Activated naive CD4-positive, alpha-beta T cell treated with Interleukin-2 at 50 U/mL for 16 hours (primary cell): ENCODE measurements at places on chromosomes 7 and 10.

DNA sequence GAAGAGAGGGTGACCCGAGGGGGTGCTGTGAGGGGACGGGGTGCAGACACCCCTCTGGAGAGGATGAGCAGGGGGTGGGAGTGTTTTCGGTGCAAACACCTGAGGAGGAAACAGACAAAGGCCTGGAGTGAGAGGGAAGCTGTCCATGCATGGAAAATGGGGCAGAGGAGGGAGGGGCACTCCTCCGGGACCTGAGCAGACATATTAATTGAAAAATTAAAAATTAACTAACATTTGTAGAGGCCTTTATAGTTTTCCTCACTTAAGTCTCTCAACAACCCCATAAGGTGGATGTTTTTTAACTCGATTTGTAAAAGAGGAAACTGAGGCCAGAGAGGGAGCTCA, 1.2 kb downstream of the VPS37D start:
- DNase-seq, result no peak

- no peak for DNase-seq
Observed at GRCh38 chr7:28551331-28551730, 139.0 kb downstream of the CREB5 start.

DNA sequence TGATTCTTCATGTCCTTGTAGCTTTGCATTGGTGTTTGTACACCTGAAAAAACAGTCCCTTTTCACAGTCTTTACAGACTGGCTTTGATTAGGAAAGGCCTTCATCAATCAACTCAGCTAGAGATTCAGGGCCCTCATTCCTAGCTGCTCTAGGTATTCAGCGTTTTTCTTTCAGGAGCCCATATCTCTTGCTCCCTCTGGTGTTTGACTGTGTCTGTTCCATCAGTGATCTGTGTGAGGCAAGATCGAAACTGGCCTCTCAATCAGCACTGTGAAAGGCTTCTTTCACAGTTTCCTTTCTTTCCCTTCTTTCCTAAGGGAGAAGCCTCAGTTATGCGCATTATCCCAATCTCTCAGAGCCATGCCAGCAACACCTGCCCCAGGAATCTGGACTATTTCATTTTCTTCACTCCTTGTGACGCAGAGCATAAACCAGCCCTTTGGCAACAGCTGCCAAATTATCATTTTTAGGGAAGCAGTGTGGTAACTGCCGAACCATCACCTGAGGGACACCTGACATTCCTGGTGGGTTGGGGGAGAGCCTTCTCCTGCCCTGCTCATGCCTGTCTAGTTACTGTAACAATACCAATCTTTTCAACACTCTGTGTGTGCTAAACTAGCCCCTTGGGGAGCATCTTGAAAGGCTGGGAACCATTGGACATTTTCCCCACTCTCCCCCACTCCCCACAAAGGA, 75.7 kb upstream of the CCDC71L start:
- peak; percentile 46 for DNase-seq

- DNase-seq, result no peak
Observed at GRCh38 chr7:46360296-46360695, 439.2 kb upstream of the IGFBP3 start.

- DNase-seq, result no peak
Observed at GRCh38 chr7:26880852-26881251, 16.5 kb upstream of the SKAP2 start.

DNA sequence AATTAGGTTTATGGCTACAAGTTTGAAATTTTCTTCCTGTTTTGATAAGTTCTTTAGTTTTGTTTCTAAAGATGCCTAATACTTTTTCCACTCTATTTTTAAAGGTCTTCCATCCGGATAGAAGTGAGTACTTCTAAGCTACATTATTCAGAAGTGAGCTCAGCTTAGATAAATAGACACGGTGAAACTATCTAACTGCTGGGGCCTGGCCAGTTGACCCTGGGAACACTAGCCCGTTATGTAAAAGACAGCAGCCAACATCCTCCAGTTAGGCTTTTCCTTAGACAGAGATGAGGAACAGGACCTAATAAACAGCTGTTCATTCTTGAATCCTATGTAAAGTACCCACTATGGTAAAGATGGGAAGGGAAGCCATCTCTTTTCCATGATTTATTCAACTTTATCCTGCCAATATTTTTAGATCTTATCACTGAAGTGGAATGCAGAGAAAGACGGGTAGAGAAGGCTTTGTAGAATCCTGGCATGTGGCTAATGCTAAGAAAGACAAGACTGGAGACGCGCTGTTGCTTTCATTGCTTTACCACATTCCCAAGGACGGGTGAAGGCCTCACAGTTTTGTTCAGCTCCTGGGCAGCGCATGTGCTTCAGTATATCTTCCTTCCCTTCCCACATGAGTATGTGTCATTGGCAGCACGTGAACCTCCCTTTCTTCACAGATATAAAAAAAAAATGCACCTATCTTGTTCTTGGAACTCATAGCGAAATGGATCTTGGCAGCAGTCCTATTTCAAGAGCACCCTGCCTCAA, 340.0 kb upstream of the MEOX2 start:
- no peak for DNase-seq

GRCh38 chr7:51187941-51188340, 128.7 kb downstream of the COBL start:
- DNase-seq, result no peak

GRCh38 chr7:1232623-1233332, at the start of gene UNCX:
UNCX (plus strand) TSS chr7:1232872; CDS start chr7:1233018, 146 bp downstream.
- no peak for DNase-seq

- DNase-seq, result no peak
Observed at GRCh38 chr10:96402417-96403305, 43.9 kb upstream of the OPALIN start.

GRCh38 chr10:76727038-76727437, 910.6 kb downstream of the KCNMA1 start:
- DNase-seq, result no peak

DNA sequence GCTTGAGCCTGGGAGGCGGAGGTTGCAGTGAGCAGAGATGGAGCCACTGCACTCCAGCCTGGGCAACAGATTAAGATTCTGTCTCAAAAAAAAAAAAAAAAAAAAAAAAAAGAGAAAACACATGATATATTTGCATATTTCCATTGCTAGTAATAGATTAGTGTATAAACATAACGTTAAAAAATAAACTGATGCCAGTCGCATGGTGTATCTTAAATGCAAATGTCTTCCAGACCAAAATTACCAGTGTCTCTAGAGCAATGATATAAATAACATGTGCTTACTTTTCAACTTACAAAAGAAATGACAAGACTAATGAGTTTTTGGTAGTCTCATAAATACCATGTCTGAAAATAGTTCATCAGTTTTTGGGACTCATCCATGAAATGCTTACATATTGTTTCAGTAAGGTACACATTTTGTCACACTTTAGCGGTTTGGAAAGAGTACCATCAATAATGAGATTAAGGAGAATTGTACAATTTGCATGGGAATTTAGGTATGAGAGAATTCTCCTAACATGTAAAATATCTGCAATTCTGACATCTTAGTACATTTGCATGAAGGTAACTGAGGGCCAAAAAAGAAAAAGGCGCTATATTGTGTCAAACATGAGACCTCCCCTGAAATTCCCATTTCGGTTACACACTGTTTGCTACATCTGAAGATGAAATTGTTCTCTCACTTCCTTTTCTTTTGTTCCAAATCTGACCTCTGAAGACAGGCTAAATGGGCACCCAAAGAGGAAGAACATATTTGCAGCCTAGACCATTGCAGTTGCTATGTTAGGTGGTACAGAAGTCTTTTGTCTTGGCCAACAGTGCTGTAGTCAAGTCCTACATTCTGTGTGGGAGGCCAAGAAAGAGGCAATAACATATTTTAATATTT, 51.5 kb upstream of the PIP4K2A start:
- DNase-seq, result no peak

GRCh38 chr7:44098092-44099068, 5.8 kb upstream of the AEBP1 start:
- no peak for DNase-seq

- DNase-seq, result no peak
Observed at GRCh38 chr10:97500297-97500575, 1.5 kb downstream of the UBTD1 start.

GRCh38 chr7:75814407-75814947, 871 bp upstream of the CCL24 start:
- no peak for DNase-seq

DNA sequence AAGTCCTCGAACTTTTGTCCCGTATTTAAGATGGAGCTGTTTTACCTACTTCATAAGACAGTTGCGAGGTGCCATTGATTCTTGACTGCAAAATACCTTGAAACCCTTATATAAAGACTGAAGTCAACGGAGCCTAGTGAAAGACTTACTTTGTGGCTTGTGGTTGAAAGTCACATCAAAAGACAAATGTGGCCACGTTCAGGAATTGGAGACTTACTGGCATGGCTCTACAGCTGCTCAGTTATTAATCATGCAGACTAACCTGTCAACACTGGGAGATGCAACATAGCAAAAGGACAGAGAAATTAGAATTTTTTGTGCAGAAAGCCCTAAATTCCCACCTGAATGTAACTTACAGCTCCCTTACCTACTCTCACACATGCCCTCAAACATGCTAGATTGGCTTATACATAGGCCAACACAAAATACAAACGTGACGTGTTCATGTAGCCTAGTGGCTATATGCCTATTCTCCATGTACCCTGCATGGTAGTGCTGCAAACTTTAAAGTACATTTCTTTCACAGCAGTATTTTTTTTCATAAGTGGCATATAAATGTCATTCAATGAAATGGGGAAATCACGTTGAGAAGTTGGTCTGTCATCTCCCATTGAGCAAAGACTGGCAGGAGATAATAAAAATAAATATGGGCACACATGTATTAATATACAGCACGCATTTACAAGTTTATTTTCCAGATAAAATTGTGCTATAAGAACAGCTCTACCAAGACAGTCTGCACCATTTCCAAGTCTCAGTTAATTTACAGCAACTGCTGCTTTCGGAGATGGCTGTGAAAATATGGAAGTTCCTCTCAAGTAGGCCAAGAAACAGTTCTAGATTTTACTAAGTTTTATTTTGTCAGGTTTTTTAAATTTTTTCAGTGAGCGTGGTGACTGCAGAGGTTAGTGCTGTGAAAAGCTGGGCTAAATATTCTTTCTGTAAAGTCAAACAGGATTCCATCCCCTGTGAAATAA, 170.4 kb upstream of the C7orf33 start:
- no peak for DNase-seq

DNA sequence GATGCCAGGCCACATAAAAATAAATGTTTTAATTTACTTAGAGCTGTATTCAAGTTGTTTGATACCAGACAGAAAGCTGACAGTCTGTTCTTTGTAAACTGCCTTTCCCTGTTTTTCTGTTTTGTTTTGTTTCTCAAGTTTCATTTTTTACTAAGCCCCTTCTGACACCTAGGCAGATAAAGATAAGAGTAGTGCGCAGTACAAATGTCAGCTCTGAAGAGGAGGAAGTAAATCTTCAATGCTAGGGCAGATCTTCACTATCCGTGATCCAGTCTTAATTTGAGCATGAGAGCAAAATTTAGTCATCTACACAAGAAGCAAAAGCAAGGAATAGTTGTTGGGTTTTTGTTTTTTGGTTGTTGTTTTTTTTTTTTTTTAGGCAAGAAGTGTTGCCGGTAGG, 27.3 kb downstream of the MTURN start:
- no peak for DNase-seq

DNA sequence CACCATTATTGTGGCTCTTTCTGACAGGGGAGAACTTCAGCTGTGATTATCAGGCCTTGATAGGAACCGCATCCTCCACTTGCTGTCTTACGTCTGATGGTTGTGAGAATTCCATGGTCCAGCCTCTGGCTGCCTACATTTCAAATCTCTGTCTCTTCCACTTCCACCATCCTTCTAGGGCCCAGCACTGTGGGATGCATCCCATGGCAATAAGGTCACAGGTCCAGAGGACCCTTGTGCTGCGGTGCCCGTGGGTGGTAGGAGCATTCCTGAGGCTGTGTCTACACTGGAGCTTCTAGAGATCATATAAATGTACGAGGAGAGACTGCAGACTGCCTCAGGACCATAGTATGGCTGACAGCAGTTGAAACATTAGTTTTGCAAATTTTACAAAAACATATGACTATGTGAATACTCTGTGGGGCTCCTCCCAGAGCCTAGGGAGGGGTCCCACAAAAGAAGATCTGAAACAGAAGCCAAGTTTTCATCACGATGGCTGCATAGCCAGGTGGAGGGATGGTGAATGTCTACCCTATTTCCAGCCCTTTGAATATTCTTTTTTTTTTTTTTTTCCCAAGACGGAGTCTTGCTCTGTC, 11.8 kb downstream of the CALML3 start:
- no peak for DNase-seq

DNA sequence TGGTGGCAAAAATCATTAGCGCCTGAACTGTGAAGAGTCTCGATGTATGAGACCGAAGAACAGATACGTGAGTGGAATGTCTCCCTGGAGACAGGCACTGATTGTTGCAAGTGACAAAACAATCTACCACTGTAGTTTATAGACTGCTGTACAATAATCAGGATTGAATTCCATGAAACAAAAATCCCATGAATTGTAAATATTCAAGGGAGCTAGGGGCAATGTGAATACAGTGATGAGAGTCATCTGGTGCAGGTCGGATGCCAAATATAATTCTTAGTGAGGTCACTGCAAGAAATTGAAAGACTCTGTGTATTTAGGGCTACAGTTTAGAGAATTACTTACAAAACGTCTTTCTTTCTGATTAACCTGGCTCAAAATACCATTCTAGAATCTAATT, 594.4 kb upstream of the VSTM2A start:
- DNase-seq, result no peak

GRCh38 chr7:101557421-101557820, 71.7 kb downstream of the MYL10 start:
- DNase-seq, result no peak

- no peak for DNase-seq
Observed at GRCh38 chr7:66768865-66769832, 28.6 kb downstream of the RABGEF1 start.

- DNase-seq, result no peak
Observed at GRCh38 chr10:3825244-3825643, 40.2 kb upstream of the KLF6 start.

GRCh38 chr7:88115816-88116215, 104.0 kb downstream of the SRI start:
- DNase-seq, result no peak

DNA sequence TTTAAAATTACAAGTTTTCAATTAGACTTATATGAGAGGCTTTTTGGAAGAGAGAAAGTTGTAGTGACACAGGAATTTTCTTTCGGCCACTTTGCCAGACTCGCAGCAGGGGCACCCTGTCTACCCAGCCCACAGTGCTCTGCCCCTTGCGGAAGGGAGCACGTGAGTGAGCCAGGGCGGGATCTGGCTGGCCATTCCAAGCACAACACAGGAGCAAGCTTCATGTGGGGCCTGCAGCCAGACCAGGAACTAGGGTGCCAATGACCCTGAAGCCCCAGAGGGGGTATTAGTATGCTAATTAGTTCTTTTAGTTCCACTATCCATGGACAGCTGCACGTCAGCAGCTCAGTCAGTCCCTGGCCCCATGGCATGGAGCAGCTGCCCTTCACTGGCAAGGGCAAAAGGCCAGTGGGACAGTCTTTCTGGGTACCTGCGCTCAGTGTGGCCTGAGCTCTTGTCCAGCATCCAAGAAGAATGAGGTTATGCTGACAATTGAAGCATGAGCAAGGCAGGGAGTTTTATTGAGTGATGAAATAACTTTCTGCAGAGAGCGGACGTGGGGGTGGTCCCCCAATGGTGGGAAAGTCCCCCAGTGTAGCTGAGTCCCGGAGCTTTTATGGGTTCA, 251.1 kb upstream of the CSTF2T start:
- no peak for DNase-seq
